AG10803 (cell line): ENCODE measurements at places on chromosomes 13 and 19.
A peak's percentile ranks its signal among the peaks of the same experiment; 100 is the strongest.

GRCh38 chr13:37617173-37617572, 18.6 kb upstream of the POSTN start:
- peak; percentile 98 for DNase-seq

DNA sequence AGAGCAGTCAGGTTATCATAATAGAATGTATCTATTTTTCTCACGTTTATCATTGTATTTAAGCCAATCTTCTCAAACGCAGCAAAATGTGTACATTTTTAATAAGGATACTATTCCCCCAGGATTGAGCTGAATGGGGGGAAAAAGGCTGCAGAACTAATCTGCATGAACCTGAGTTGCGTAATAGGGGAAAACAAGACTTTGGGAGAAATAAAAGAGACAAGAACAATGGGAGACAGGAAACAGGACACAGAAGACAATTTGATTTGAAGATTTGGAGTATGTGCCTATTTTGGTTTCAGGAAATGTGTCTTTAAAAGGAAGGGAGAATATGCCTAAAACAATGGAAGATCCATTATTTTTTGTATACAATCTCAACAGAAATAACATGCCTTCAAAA, 844.5 kb downstream of the DIAPH3 start:
- DNase-seq = no peak

- no peak for DNase-seq
Measured at GRCh38 chr19:52691215-52691610, 43.6 kb downstream of the ZNF611 start.

GRCh38 chr13:37446503-37446902, 152.1 kb downstream of the POSTN start:
- peak; percentile 97 for DNase-seq

DNA sequence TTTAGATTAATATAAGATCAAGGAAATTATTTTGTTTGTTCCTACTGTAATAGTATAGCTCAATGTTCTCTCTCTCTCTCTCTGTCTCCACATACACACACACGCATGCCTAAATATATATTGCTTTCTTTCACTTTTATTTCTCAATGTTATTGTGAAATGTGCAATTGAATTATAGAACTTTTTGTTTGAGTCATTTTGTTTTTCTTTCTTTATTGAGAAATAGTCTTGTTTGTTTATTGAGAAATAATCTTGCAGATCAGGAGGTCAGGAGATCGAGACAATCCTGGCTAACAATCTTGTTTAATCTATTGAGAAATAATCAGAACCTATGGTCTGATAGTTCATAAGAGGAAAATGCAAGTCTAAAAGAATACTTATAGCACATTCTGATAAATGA, 1581.3 kb downstream of the EFNB2 start:
- no peak for DNase-seq

GRCh38 chr13:92158346-92158745, 759.9 kb downstream of the GPC5 start:
- no peak for DNase-seq

DNA sequence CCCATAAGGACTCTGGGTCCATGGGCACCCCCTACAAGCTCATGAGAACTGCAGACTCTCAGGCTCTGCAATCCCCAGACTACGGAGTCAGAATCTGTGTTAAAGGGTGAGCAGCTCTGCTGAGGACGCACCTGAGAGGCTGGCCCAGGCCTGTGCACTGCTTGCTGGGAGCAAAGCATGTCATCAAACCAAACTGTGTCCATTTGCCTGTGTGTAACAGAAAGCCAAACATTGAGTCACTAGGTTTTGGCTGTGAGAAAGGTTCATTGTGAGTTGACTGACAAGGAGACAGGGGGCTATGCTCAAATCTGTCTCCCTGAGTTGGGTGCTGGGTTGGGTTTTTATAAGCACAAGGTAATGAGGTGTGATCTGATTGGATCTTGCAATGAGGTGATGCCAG, 22.1 kb upstream of the MTIF3 start:
- no peak for DNase-seq

DNA sequence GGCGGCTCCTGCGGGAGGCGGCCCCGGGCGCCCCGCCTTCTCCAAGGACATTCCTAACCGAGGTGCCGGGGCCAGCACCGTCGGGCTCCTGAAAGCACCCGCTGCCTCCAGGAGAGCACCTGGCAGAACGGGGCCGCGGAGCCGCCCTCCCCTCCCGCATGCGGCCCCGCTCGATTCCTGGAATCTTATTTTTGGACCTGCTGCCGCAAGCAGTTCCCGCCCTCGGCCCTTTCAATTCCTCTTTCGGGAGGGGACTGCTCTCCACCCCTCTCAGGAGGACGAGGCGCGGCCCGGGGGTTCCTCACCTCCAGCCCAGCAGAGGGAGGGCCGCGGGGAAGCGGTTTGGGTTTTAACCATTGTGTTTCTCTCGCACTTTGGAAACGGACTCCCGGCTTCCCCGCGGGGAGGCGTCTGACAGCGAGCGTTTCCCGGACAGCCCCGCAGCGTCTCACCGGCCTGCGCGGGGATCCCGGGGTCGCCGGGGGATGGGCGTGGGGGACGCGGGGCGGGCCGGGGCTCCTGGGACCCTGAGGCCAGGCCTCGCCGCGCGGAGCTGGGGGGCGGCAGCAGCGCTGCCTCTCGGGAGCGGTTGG, 849 bp downstream of the GAS6 start:
- no peak for DNase-seq

DNA sequence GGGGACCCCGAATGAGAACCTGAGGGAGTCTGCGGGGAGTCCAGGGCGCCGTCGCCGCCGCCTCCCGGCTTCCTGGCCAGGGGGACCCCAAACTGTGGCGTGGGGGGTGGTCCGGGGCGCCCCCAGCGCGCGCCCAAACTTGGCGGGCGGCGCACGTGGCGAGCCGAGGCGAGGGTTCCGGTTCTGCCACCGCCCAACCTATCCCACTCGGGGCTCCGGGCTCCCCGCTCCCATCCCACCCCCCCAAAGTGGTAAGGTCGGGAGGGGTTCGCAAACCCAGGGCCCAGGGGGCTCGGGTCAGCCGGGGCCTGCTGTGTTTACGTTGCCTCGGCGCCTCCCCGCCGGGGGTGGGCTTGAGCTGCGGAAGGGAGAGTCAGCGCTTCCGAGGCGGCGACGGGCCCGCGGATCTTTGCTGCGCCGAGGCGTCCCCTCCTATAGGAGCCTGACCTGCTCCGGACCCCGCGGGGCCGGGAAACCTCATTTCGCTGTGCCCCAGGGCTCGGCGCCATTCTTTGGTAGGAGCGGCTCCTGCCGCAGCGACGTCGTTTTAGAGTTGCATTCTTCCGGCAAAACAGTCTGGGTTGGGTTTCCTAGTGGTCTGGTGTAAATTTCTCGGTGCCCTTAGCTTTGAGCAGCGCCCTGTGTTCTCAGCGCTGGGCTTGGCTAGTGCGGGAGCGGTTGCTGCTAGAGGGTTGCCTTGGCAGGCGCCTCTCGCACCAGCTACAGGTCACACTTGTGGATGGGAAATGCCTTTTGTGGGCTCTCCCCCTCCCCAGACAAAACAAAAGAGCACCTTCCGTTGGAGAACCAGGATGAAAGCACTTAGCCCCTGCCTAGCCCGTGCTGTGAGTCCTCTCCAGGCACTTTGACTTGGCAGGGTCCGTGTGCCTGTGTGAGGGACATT, 1.2 kb downstream of the DAZAP1 start:
- peak; percentile 64 for DNase-seq

DNA sequence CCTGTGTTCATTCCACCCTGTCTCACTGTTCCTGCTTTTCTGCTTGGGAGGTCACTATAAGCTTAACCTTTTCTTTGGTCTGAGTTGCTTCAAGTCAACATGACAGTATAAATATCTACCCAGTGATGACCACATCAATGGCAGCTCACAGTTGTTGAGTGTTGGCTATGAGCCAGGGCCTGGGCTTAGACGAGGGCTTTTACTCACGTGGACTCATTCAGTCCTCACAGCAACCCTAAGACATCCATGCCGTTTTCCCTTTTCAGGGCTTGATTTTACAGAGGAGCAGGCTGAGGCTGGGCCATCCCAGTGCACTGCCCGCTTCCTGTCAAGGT, 10.2 kb upstream of the CCDC97 start:
- DNase-seq = peak; percentile 71

DNA sequence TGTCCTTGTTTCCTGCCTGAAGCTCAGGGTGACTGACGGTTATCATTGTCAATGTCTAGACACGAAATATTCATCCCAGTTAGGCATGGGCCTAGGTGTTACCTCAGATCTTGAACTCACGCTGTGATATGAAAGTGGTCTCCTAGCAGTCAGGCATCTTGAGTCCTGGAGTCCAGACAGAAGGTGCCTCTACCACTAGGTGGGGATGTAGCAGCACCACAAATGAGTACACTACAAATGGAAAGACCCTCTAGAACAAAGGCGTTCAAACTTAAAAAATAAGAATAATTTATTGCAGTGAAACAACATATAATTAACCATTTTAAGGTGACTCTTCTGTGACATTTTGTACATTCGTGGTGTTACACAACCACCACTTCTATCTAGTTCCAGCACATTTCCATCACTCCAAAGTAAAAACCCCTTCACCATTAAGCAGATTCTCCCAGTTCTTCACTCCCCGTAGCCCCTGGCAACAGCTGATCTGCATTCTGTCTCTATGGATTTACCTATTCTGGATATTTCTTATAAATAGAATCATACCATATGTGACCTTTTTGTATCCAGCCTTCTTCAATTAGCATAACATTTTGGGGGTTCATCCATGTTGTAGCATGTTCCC, 11.9 kb upstream of the FRY start:
- peak; percentile 61 for DNase-seq

DNA sequence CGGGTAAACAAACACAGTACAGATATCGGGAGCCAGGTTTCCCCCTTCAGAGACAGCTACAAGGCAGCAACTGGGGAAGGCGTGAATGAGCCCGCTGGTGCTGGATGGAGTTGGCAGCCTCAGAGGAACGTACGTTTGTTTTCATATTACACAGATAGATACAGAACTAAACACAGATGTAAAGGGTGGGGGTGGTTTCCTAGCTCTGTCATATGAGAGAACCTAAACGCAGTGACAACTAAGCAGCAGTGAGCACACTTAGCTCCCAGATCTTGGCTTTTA, 32.8 kb downstream of the MLLT1 start:
- DNase-seq = no peak

DNA sequence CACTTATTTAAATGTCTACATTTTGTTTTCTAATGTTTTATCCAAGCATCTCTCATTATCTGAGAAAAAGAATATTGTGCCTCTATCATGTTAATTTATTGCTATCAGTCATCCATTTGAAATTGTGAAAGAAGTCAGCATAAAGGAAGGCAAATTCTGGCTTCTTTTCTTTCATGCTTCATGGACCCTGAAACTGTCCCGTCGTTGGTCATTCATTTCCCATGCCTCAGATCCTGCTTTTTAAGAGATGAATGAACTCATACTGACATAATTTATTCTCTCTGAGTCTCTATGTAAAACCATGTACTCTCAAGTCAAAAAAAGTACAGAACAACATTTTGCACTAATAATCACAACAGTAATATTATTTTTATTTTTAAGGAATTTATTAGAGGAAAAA, 2512.0 kb downstream of the PCDH9 start:
- DNase-seq = no peak

DNA sequence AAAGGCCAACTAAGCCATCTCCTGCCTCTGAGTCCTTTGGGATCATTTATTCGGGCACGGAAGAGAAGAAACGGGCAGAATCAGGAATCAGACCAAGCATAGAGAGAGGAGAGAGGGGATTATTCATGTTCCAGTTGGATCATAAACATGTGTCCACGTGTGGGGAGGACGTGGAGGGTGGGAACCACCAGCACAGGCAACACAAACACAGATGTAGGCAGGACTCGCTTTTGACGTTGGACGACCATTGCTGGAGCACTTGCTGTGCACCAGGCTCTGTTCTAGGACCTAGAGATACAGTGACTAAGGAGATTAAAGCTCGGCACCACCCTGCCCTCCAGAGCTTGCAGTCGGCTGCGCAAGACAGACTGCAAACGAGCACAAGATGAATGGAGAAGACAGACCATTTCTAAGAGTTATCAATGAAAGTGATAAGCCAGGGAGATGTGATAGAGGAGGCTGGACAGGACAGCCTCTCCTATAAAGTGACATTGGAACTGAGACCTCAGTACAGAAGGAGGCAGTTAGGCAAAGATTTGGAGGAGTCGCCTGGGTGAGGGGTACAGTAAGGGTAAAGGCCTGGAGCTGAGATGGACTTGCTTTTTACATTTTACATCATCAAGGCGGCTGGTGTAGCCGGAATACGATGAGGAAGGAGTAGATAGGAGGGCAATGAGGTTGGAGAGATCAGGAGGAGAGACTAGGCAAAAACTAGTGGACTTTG, 716 bp downstream of the SH2D3A start:
- DNase-seq = no peak

DNA sequence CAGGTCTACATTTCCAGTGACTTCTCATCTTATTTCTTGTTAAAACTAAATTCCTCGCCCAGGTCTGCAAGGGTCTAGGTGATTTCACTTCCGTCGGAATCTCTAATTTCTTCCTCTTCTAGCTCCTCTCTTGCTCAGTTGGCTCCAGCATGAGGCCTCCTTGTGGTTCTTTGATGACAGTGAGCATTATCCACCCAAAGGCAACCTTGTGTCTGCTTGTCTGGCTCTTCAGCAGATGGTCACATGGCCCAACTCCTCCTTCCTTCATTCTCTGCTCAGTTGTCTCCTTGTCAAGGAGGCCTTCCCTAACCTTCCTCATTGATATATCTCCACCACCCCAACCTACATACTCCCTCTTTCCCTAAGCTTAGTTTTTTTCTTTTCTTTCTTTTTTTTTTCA, 1391.4 kb downstream of the EFNB2 start:
- DNase-seq = no peak

DNA sequence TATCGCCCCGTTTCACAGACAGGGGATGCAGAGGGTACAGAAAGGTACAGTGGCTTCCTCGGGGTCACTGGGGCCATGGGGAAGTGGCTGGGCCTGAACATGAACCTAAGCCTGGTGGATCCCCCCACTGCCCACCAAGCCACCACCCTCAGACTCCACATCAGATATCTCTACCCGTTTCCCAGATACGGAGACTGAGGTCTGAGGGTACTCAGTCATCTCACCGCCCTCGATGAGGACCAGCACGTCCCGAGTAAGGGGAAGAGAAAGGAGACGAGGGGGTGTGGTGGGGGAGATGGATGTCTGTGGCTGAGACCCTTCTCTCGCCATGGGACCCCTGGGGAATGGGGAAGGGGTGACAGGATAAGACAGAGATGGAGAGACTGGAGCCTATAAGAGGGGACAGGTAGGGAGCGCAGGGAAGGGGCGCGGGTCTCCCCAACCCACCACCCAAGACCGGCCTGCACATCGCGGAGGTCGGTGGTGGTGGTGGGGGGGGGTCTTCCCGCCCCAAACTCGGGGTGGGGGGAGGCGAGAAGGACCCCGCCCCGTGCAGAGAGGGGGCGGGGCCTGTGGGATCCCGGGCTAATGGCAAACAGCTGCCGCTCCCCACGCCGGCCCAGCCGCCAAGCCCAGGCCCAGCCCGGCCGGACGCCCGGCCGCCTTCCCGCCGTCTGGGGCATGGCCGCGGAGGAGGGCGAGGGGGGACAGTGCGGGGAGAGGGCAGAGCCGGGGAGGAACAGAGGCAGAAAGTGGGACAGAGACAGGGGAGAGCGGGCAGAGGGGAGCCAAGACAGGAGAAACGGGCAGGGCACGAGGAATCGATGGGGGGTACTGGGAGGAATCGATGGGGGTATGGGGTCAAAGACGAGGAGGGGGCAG, 698 bp downstream of the KANK2 start:
- DNase-seq = peak; percentile 33
